Stimulated activated CD8-positive, alpha-beta memory T cell treated with anti-CD3 and anti-CD28 coated beads, Interleukin-12 subunit alpha, Interleukin-12 subunit beta, amount 100 ng/mL, for 4 hours (primary cell): ENCODE measurements at places on chromosomes 16 and 17.
A peak's percentile ranks its signal among the peaks of the same experiment; 100 is the strongest.

DNA sequence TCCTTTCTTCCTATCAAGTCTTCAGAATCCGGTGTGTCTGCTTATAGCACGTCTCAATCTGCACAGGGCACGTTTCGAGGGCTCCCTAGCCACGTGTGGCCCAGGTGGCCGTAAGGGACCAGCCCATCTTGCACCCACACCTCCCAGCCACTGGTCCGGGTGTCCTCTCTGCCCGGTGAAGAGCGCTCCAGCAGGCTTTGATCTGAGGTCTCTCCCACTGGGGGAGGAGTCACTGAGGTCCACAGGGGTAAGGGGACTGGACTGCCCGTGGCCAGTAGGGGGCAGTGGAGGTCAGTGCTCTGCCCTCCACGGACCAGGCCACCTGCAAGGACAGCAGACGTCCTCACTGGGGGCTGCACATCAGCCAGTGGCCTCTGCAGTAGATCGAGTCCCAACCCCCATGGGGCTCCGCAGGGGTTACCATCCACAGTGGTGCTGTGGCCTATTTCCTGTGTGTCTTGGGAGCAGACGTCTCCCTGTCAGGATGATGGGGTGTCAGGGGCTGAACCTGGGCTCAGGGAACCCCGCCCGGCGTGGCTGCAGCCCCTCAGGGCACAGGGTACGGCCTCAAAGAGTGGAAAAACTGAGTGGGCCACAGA, 204.1 kb upstream of the CIBAR2 start:
- no peak for DNase-seq

GRCh38 chr17:29761040-29761761, 138.5 kb upstream of the CORO6 start:
- peak; percentile 86 for DNase-seq

DNA sequence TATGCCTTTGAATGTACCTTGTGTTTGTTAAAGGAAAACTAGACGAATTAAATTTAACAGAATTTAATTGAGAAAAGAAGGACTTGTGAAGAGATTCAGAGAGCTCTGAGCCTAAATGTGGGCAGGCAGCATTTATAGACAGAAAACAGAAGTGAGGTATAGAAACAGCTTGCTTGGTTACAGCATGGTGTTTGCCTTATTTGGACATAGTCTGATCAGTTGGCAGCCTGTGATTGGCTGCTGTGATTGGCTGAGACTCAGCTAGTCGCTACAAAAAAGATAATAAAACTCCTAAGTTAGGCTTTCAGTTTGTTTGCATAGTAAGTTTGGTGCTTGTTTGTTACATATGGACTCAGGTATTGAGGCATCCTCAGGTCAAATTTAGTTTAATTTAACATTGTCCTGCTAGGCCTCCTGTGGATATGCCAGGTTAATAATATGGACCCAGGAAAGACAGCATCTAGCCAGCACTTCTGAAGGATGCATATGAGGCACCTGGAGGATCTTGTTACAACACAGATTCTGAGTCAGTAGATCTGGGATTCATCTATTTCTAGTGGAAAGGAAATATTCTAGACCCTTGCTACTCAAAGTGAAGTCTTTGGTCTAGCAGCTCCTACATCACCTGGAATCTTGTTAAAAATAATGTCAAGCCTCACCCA, 43.4 kb downstream of the SLFN5 start:
- DNase-seq: no peak

DNA sequence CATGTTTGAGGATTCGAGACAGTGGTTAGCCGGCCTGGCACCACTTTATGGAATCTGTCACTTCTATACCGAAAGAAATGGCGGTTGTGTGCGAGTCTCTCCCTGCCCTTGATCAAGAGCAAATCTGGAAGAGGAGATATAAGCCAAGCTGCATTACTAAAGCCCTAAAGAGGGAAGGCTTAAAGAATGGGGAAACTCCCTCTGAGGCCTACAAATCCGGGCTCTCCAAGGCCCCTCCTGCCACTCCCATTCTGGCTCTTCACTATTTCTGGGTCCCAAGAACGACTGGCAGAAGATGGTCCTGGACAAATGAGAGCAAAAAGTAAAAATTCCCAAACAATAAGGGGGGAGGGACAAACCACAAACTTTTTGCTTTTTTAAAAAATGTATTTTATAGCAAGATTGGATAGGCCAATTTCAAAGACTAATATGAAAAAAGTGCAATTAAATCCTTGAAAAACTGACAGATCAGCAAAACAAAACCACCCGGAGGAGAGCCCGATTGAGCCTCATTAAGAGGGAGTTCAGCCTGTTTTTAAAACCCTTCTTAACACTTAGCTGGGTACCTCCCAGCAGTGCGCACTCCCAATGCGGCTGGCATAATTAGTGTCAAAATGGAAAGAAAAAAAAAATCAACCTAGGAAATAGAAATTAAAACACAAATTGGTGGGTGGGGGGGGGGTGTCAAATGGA, 193.5 kb downstream of the ZFHX3 start:
- no peak for DNase-seq

GRCh38 chr17:78125976-78126894, 2.3 kb downstream of the TMC6 start:
- no peak for DNase-seq

DNA sequence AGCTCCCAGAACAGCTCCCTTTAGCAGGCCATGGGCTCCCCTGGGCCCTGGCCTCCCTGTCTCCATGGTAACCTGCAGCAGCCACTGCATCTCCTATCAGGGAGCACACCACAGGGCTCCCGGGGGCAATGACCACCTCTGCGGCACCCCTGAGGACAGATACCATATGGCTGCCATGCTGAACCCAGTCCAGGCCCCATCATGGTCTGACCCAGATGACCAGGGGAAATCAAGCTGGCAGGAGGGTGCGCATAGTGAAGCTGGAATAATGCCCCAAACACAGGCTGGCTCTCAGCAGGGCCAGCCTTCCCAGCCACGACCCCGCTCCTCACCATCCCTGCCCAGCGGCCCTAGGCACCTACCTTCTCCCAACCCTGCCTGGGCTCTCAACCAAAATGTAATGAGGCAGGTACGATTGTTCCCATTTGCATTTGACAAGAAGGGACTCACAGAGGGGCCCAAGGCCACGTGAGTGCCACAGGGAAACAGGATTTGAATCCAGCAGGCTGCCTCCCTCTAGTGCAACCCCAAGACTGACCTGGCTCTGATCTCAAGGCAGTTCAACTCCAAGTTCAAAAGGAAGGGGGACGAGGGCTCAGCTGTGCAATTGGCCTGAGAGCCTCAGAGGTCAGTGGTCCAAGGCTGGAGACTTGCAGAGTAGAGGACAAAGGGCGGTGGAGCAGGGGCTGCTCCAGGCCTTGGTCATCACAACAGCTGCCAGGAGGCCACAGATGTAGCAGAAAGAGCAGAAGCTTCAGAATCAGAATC, 2.4 kb downstream of the RUNDC3A start:
- DNase-seq: no peak

- no peak for DNase-seq
Measured at GRCh38 chr16:69893106-69893505, 58.0 kb upstream of the CLEC18A start.

- DNase-seq: peak; percentile 47
Measured at GRCh38 chr17:39174920-39175694, 9.1 kb upstream of the ARL5C start.

DNA sequence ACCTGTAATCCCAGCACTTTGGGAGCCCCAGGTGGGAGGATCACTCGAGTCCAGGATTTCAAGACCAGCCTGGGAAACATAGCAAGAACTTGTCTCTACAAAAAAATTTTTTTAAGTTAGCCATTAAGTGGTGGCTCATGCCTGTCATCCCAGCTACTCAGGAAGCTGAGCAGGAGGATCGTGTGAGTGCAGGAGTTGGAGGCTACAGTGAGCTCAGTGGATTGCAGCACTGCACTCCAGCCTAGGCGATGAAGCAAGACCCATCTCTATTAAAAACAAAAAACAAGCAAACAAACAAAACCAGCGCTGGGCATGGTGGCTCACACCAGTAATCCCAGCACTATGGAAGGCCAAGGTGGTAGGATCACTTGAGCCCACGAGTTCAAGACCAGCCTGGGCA, 38.0 kb downstream of the HEATR3 start:
- no peak for DNase-seq

DNA sequence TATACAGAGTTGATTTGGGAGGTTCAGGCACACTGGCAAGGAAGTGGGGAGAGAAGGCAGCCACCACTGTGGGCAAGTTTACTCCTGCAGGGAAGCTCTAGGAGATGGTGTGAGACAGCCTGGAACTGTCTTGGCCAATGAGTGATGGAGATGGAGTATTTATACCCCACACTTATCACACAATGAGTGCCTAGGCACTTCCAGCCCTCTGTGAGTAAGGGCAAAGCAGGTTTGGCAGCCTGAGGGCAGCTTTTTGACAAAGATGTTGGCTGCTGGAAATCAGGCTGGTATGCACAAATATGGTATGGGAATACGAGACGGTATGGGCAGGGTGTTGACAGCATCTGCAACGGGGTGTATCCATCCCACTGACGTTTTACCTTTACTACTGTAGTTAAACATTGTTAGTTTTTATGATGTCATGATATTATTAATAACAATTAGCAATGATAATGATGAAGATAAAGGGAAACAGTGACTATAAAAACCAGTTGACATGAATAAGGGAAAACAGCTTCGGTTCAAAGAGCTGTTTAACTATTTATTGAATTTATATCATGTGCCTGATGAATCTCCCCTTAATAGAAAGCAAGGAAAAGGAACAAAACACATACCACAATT, 149.9 kb downstream of the CDK5R1 start:
- DNase-seq: no peak

- no peak for DNase-seq
Measured at GRCh38 chr17:39765175-39765574, 27.4 kb downstream of the GRB7 start.

DNA sequence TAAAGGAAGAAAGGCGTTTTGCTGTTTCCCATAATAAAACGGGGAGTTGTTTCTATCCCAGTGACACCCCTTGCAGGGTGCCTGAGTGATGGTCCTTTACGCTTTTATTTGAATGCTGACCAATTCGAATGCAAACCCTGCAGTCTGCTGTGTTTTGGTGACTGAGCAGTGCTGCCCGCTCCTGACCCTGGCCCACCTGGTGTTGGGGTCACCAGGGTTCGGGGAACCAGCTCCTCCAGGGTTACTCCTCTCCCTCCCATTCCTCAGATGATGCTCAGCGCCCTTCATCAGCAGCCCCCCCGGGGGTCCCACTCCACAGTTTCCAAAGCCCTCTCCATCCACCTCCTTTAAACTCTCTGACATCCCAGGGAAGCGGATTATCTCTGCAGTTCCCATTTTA, 6.0 kb downstream of the CA4 start:
- DNase-seq: no peak

DNA sequence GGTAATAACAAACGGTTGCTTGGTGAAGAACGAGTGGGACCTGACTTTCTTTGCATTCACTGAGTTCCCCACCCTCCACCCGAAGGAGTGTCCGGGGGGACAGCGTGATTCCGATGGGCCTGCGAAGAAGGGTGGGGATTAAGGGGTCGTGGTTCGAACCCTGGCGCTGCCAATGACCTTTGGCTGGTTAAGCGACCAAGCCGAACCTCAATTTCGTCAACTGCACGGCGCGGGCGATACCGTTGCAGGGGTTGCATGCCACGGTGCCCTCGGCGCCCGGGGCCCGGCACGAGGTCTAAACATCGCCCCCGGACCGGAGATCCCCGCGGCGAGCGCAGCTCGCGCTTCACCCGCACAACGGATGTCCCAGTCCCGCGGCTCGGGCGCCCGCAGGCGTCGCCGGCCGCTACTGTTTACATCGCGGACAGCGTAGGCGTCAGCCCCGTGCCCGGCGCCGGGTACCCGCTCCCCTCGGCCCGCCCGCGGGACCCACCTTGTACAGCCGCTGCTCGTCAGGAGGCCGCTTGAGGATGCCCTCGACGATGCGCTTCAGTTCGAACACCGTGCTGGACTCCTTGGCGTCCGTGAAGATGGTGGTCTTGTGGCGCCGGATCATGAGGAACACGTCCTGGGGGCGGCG, 460 bp downstream of the ELOB start:
- DNase-seq: no peak

DNA sequence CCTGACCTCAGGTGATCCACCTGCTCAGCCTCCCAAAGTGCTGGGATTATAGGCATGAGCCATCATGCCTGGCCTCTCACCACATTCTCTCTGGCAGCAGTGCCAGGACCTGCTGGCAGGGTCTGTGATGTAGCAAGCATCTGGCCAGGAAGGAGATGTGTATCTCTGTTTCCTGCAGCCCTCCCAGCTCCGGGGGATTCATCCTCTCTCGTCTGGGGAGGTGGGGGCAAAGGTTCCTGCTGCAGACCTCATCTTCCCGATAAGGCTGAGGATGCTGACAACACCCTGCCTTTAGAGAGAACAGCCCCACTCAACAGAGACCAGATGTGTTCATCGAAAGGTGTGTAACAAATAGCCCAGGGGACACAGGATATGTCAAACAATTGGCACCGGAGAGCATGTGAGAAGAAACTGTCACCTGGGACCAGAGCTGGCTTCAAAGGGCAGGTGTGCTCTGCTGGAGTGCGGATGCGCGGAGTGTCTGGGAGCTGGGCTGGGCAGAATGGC, 54.8 kb upstream of the SEC14L1 start:
- no peak for DNase-seq

- no peak for DNase-seq
Measured at GRCh38 chr17:78940708-78941107, 15.5 kb upstream of the TIMP2 start.

- no peak for DNase-seq
Measured at GRCh38 chr16:85498607-85499006, 114.5 kb upstream of the GSE1 start.

DNA sequence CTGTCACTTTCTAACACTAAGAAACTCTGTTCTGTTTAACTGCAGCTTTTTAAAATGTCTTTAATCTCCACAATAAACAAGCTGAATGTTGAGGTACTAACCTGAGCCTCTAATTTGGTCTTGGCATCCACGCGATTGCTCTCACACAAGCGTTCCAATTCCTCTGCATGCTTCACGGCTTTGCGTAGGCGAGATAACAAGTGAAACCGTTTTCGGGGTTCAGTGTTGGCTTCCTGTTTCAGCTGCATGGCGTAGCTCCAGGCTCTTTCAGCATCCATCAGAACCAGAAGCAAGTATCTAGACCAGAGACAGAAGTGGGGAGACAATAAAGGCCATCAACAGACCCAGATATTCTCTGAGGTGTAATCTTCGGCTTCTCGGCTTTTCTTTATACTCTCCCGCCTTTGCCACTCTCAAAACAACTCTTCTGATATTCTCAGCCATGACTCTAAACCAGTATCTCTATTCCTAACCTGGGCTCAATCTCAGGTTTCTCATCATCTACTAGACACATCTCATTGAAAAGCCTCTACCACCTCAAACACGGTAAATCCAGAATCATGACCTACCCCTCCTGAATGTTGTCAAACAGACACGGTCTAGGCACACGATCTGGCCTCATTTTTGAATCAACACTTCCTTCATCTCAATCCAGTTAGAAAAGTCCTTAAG, 8.3 kb downstream of the SRP68 start:
- DNase-seq: no peak
